ENCODE measurements at places on chromosomes 1 and 21. TPM values are rescaled to one million over a fixed set of nuclear protein-coding genes. Genes with fewer than 3 reads are reported as not detected.

DNA sequence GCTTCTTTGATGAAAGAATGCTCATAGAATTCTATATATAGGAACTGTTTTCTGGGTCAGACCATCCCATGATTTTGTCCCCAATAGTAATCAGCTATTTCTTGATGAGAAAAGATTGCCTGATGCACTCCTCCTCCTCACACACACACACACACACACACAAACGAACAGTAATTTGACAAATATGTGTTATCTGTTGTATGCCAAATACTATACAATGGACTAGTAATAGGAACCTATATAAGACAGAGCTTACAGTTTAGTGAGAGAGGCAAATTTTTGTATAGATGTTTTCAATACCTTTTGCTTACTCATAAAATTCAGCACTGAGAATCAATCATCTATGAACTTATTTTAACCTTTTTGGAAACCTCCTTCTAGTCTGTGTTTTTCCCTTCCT is 76.8 kb downstream of the PLA2G4A start:
- no peak for DNase-seq

GRCh38 chr21:34812504-34813265 is 143.9 kb downstream of the CLIC6 start:
- DNase-seq: no peak

GRCh38 chr1:39540504-39541031 is 36.0 kb downstream of the PABPC4 start:
- no peak for DNase-seq

The FAM229A gene
- 3.6 TPM for total RNA-seq

The DMAP1 gene
- total RNA-seq: 93.3 TPM
